ENCODE measurements at places on chromosomes 16 and 17.

- no peak for DNase-seq
Observed at GRCh38 chr17:75814900-75815373, 29.3 kb downstream of the UNC13D start.

- DNase-seq: no peak
Observed at GRCh38 chr17:9768381-9768934, 22.9 kb downstream of the DHRS7C start.

DNA sequence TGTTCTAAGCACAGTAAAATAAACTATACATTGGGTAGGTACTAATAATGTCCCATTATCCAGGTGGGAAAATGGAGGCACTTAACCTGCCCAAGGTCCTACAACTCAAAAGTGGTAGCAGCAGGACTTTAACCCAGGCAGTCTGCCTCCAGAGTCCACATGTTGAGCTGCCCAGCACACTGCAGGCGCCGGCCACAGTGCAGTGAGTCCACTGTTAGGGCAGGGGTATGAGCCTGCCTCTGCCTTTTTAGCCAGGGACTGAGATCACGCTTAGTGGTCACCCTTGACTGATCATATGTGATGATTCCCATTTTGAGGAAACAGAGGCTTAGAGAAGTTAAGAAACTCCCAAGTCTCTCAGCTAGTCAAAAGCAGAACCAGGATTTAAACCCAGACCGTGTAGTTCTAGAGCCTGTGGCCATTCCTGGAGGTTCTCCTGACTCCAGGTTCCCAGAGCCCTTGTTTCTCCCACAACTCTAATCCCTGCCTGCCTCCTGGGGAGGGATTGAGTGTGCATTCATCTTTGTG, 8.4 kb downstream of the CES1 start:
- no peak for DNase-seq

DNA sequence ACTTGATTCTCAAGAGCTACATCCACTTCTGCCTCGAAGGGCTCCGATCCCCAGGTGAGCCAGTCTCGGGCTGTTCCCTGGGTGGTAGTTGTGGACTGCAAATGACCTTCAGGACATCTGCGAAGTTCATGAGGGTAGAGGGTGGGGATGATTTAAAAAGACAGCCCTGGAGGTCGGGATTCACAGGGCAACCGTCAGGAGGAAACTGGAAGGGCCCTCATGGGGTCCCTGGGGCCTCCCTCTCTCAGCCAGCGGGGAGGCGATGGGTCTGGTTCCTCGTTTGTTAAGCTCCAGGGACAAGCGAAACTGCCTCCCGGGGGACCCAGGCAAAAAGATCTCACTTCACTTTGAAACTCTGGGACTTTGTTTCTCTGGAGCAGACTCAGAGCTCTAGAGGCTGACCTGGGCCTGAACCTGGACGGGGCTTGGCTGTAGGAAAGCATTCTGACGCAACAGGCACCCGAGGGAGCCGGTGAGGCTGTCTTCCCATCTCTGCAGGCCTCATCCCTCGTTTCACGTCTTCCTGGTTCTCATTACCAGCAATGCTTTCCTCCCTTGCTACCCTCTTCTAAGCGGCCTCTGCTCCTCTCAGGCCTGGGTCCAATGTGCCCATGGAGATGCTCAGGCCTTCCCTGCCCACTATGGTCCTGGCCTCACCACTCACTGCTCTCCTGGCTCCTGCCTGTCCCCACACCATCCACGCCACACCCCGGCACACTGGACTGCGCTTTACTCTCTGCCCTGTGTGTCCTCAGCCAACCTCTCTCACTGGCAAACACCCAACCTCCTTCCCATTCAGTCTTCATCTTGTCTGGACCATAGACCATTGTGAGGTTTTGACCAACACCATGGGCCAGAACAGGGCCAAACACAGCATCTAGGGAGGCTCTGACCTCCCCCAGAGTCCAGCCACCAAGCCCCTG, 214.2 kb upstream of the TNRC6C start:
- DNase-seq: no peak

DNA sequence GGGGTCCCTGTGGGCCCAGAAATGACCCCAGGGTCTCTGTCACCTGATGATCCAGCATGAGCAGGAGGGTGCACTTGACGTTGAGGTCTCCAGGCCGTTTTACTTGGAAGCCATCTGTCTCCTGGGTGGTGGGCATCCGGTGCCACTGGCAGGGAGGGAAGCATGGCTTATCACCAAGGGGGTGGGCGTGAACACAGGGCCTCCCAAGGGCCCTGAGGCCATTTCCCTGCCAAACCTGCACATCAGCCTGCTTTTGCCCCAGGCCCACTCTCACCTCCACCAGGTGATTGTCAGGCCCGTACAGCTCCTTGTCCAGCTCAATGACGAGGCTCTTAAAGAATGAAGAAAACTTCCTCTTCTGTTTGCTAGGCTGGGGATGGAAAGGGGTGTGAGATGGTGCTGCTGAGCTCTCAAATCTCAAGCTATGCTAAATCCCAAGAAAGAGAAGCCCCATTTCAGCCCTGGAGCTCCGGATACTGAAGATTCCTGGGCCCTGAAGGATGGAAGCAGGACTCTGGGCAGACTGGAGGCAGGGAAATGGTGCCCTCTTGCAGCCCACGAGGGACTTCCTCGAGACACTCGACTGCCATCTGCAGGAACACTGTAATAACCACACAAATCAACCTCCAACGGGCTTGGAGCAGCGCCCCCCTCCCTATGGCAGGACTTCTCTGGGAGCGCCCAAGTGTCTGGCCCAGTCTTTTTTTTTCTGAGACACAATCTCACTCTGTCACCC, 7.1 kb upstream of the FTSJ3 start:
- DNase-seq: peak; percentile 51

- DNase-seq: no peak
Observed at GRCh38 chr16:20398603-20399002, 5.9 kb downstream of the PDILT start.

- DNase-seq: no peak
Observed at GRCh38 chr16:4713663-4714501, 20.2 kb downstream of the ANKS3 start.

DNA sequence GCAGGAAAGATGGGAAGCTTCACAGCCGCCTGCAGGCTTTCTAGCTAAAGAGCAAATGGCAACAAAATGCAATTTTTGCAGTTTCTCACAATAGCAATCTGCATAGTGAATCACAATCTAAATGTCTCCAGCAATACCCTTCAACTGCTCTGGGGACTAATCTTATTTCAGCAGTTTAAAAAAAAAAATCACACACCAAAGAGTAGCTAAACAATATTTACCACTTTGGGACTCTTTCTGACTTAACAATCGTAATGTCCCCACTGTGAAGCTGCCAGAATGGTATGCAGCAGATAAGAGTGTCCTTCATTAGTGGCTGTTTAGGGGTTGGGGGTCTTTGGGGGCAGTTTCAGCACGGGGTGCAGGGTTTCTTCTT, 9.8 kb downstream of the CPPED1 start:
- no peak for DNase-seq

GRCh38 chr17:10295728-10296343, 77.0 kb downstream of the MYH13 start:
- peak; percentile 3 for DNase-seq

GRCh38 chr17:1764284-1764683, 2.4 kb downstream of the SERPINF1 start:
- DNase-seq: peak; percentile 51

DNA sequence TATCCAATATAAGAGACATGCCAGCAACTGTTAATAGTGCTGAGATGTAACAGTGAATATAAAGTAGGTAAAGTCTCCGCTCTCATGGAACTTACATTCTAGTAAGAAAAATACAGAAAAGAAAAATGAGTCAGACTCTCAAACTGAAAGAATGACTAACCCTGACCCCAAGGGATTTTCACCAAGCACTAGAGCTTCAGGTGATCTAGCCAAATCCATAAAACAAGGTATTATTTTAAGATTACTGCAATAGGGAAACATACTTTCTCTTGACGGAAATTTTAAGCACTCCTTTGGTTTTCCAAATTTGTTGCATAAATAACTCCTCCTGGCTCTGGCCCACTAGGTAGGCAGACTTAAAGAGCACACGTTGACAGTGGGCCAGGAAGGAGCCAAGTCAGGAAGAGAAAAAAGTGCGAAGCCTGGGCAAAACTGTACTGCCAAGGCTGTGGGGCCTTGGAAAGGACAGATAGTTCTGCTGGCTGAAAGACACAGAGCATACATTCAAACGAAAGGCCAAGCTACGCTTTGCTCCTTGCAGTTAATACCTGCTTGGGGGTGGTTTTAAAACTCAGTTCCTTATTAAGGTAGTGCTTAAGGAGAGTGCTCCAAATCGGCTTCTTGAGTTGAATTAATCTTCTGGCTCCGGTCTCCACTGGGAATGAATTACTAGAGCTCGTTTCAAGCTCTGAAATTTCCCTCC, 1.4 kb downstream of the GOT2 start:
- no peak for DNase-seq

GRCh38 chr17:27422601-27423000, 33.6 kb upstream of the KSR1 start:
- DNase-seq: no peak

DNA sequence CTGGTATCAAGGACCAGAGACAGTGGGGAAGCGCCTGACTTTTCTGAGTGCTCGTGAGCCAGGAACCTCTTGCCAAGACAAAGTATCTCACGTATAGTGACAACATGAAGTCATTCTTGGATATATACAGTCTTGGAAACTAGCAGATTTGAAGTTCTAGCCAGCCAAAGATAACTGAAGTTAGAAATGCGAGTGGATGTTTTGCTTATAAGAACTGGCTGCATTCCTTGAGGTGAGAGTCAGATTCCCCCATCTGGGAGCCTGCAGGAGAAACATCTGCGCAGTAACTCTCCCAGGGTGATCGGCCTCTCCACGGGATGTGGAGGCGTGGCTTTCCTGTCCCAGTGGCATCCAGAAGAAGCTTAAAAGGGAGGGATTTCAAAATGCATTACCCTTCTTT, 89.8 kb downstream of the SHISA6 start:
- DNase-seq: no peak

GRCh38 chr17:69223809-69224208, 4.8 kb downstream of the ABCA10 start:
- no peak for DNase-seq

DNA sequence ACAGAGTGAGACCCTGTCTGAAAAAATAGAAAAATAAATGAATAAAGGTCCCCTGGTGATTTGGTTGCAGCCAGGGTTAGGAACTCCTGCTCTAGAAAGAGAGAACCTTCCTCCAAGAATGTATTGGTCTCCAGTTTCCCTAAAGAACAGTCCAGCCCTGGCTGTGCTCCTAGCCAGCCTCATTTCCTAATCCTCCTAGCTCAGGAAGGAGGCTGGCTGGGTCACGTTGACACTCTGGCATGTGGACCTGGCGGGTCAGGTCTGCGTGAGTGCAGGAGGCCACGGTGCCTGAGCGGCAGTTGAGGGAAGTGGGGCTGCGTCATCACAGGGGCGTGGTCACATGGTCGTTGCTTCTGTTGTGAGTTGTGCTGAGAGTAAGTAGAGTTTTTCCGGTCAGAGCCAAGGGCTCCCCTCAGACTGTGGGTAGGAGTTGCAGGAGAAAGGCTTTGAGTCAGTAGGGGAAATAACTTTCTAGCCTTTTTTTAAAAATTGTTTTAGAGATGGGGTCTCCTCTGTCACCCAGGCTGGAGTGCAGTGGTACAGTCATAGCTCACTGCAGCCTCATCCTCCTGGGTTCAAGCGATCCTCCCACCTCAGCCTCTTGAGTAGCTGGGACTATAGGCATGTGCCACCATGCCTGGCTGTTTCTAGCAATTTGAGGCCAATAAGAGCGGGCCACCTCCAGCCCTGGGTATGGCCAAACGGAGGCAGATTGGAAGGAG, 194.0 kb upstream of the CIBAR2 start:
- DNase-seq: peak; percentile 86

DNA sequence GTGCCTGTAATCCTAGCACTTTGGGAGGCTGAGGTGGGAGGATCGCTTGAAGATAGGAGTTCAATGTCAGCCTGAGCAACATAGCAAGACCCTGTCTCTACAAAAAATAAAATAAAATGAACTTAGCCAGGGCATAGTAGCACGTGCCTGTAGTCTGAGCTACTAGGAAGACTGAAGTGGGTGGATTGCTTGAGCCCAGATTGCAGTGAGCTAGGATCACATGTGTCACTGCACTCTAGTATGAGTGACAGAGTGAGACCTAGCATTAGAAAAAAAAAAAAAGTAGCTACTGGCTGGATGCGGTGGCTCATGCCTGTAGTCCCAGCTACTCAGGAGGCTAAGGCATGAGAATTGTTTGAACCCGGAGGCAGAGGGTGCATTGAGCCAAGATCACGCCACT, 6.0 kb downstream of the ADAP2 start:
- no peak for DNase-seq

DNA sequence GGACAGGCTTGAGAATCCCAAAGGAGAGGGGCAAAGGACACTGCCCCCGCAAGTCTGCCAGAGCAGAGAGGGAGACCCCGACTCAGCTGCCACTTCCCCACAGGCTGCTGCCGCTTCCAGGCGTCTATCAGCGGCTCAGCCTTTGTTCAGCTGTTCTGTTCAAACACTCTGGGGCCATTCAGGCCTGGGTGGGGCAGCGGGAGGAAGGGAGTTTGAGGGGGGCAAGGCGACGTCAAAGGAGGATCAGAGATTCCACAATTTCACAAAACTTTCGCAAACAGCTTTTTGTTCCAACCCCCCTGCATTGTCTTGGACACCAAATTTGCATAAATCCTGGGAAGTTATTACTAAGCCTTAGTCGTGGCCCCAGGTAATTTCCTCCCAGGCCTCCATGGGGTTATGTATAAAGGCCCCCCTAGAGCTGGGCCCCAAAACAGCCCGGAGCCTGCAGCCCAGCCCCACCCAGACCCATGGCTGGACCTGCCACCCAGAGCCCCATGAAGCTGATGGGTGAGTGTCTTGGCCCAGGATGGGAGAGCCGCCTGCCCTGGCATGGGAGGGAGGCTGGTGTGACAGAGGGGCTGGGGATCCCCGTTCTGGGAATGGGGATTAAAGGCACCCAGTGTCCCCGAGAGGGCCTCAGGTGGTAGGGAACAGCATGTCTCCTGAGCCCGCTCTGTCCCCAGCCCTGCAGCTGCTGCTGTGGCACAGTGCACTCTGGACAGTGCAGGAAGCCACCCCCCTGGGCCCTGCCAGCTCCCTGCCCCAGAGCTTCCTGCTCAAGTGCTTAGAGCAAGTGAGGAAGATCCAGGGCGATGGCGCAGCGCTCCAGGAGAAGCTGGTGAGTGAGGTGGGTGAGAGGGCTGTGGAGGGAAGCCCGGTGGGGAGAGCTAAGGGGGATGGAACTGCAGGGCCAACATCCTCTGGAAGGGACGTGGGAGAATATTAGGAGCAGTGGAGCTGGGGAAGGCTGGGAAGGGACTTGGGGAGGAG, at the start of gene CSF3:
Gene CSF3 (plus strand): TSS at position 436 of the 993 bp plus-strand sequence. CDS start 35 bp downstream, at position 471.
- DNase-seq: no peak

- no peak for DNase-seq
Observed at GRCh38 chr16:48378276-48378675, 6.9 kb downstream of the SIAH1 start.

GRCh38 chr17:12398441-12399051, 267.1 kb upstream of the MYOCD start:
- DNase-seq: no peak

DNA sequence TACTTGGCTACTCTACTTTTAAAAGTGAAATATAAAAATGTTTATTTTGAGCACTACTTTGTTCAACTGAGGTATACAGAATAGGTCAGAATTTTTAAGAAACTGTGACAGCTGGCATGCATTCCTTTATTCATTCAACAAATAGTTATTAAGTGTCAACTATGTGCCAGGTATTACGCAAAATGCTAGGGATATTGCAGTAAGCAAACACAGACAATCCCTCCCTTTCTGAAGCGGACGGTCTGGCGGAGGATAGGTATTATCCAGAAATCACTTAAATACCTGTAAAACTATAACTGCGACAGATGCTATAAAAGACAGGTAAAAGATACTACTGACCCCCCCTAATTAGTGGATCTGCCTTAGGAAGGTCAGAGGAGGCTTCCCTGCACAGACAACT, 26.1 kb downstream of the METTL16 start:
- no peak for DNase-seq

GRCh38 chr17:17841601-17842025, 4.8 kb upstream of the SREBF1 start:
- no peak for DNase-seq

- DNase-seq: no peak
Observed at GRCh38 chr16:87213536-87213935, 103.7 kb downstream of the C16orf95 start.

Measured in naive B cell (primary cell).